Stimulated activated CD8-positive, alpha-beta memory T cell treated with anti-CD3 and anti-CD28 coated beads, Interleukin-4, amount 100 ng/mL, for 48 hours (primary cell): ENCODE measurements at places on chromosomes 2 and 18.

- no peak for DNase-seq
Measured at GRCh38 chr2:176178038-176178756, 10.3 kb upstream of the HOXD1 start.

DNA sequence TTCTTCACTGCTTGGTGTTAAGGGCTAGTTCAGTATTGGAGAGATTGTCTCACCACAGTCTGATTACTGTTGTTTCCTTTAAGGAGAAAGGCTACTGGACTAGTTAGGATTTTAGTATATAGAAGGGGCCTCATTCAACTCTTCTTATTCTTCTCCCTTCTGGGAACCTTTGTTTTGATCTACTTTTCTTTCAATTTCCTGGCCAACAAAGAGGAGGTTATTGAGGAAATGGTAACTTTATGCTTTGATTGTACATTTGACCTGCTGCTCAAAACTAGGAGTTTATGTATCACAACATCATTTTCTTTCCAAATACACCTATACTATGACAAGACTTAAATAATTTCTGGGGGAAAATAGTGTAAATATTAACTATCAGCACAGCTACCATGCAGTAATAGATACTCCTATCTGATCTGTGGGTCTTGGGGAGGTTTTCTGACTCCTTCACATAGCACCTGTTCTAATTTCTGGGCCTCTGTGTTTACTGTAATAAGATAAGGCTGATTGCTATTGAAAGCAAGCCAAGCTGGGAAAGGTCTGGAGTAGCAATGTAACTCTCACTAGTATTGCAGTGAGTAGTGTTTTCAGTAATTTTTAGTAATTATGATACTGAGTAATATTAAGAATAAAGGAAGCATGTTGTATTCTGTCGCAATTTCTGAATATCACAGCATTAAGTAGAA is 395.3 kb downstream of the NUP35 start:
- no peak for DNase-seq

GRCh38 chr18:59884351-59884750 is 15.4 kb upstream of the PMAIP1 start:
- DNase-seq = no peak

DNA sequence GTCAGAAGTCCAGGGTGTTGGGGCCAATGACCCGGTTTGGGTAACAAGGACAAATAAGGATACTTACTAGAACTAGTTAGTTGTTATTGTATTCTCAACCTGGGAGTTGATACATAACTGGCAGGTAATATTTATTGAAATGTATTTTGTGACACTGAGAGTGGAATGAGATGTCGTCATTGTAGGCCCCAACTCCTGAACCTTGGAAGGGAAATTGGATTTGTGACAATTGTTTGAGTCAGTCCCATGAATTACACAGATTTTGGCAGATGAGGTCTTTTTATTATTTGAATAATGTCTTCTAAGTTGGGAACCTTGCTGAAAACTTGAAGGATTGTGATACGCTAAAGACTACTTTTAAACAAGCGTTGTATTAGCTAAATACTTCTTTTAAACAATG is 5.1 kb downstream of the TIMM21 start:
- no peak for DNase-seq
